ENCODE measurements at places on chromosomes 3 and 15. TPM values are rescaled to one million over a fixed set of nuclear protein-coding genes. Genes with fewer than 3 reads are reported as not detected.

DNA sequence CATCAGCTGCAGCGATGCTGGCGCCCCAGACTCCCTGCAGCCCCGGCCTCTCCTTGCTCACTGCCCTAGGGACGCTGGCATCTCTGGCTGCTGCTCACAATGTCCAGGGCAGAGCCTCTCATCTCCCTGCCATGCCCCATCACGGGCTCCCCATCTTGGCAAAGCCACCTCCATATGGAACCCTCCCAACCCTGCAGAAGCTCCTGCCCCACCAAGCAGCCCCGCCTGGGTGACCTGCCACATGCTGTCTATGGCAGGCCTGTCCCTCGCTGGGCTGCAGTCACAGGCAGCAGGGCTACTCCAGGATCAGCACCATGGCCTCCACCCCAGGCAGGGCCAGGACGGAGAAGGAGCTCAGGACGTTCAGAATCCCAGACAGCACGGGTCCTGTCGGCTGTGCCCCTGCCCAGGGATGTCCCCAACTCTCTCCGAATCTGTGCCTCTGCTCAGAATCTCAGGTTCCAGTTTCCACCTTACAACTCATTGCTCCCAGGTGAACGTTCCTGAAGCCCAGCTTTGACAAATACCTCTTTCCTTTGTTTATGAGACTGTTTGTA is 58.4 kb downstream of the PLXNA1 start:
- no peak for DNase-seq

DNA sequence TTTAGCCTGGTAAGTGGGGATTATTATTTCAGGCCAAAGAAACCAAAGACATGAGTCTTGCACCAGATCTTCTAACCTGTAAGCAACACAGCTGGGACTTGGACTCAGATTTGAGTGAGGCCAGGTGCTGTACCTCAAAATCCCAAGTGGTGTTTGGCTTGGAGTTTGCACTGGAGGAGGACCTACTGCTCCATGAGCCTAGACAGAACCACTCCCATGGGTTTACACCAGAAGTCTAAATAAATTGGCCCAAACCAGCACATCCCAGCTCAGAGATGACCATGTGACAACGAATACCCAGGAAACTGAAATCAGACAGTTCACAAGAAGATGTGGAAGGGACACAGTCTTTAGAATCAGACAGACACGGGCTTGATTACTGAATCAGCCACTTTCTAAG is 47.5 kb downstream of the MINAR1 start:
- DNase-seq, result peak; percentile 90

GRCh38 chr3:30539206-30539605 is 67.2 kb upstream of the TGFBR2 start:
- no peak for DNase-seq

DNA sequence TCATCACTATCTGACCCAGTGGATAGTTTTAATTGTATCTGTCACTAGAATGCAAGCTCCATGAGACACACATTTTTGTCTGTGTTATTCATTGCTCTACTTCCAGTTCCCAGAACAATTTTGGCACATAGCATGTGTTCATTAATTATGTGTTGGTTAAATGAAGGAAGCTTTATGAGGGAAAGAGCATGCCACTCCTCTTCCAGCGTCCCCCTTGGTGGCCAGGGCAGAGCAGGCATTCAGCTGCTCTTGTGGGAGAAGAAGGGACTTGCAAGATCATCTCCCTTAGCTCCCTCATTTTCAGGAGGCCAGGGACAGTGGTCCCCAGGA is 489 bp upstream of the GALNT15 start:
- no peak for DNase-seq

- DNase-seq, result no peak
Measured at GRCh38 chr3:4888913-4889846, 90.1 kb upstream of the BHLHE40 start.

GRCh38 chr15:91813924-91814323 is 39.6 kb upstream of the SLCO3A1 start:
- DNase-seq, result no peak

DNA sequence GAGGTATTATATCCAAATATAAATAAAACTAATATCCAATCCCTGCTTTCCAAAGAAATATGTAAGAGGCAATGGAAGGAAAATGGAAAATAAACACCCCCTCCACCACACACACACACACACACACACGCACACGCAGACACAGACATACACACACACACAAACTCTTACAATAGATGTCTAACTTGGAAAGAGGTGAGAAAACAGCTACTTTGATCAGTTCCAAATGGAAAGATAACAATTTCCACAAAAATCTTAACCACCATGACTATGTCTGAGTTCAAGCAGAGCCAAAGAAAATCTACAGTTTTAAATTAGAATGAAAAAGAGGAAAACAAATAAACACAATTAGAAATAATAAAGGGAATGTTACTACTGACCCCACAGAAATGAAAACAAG is 285.3 kb upstream of the TGFBR2 start:
- no peak for DNase-seq

DNA sequence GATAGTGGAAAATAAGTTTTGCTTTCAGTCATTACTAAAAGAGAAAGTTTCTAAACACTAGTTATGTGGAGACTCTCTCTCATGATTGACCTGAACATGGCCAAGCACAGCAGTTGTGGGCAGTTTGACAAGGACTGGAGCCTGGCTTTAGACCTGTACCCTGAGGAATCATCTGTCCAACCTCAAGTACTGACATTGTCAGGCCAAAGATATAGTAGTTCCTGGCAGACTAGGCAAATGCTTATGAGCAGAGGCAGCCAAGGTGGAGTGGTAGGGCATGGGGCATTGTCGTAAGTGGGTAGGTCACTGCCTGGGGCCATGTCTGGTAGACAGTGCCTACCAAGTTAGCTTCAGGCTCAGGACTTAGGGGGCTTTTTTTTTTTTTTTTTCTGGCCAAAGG is 20.9 kb downstream of the PLAAT1 start:
- no peak for DNase-seq

Gene SCAMP5
- 3.3 TPM for total RNA-seq

DNA sequence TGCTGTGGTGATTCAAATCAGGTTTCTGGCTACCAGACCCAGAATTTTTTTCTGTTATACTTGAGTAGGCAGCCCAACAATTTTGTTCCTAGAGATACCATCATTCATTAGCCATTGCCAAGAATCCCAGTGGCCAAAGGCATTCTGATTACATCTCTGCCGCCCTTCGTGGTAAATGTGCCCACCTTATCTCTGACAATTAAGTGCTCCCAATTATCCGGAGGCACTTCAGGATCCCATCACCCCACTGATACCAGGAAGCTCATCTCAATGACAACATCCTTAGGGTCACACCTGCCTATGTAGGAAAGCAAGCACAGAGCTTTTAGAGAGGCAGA is 43.2 kb upstream of the RPL35A start:
- no peak for DNase-seq

Gene UNC13C
- 0.17 TPM for total RNA-seq

DNA sequence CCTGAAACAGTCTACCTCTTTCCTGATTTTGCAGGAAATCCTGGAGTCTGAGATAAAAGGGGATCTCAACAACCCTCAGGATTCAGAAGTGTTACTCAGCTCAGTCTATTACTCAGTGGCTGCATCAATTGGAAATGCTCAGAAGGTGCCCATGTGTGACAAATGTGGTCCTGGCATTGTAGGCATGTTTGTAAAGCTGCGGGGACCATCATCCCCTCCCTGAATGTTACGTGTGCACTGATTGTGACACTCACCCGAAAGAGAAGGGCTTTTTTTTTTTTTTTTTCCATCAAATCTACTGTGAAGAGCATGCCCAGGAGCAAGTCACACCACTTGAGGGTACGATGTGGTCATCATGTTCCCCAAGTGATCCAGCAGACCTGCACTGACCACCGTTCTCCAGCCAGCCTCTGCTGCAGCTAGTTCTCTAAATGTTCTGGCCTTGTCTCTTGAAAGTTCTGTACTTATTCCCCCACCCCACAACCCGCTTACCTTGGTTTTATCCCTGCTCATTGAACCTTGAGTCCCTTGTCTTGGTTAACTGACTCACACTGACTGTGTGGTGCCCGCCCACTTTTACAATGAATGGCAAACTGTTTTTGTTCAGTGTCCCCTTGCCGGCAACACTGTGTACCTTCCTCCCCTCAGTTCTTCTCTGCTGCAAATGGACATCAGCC is 19.8 kb downstream of the ST3GAL6 start:
- no peak for DNase-seq

- DNase-seq, result no peak
Measured at GRCh38 chr3:51678641-51679040, 7.6 kb downstream of the TEX264 start.

Gene RARRES1
- total RNA-seq, result 24.5 TPM

All from esophagus muscularis mucosa (tissue), 4 donors.